Prostate gland (tissue), 2 donors: ENCODE measurements at places on chromosomes 5 and 9. TPM values are rescaled to one million over a fixed set of nuclear protein-coding genes. Genes with fewer than 3 reads are reported as not detected.
A peak's percentile ranks its signal among the peaks of the same experiment; 100 is the strongest.

- DNase-seq: no peak
Measured at GRCh38 chr5:179306191-179307012, 38.9 kb downstream of the ADAMTS2 start.

DNA sequence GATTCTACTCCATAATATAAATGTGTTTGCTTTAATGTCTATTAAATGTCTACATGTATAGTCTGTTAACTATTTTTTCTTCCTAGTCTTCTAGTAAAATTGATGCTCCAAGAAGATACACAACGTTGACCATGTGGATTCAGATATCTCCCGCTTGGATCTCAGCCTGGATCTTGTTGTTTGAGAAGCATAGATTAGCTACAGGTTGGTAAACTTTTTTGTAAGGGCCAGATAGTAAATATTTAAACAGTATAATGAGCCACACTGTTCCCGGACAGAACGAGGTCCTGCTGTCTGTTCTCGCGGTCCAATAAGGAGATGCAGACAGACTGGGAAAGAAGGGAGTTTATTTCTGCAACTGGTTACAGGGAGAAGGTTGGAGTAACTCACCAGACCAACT, 86.2 kb upstream of the IL12B start:
- peak; percentile 19 for DNase-seq

DNA sequence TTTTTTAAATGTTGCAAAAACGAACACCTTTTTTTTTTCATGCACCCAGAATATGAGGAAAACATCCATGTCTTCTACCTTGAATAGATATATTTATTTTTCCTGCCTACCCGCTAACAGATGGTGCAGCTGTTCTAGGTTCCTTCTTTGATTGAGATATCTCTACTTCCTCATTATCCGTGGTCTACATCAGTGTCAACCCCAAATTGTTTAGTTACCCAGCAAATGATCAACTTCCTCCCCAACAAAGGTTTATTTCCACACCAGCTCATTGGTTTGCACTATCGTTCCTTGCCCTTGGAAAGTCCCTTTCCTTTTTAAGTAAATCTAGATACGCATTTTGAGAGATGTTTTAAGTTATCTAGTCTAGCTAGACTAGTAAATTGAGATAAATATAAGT, 166.4 kb downstream of the PRR16 start:
- no peak for DNase-seq

The EXD3 gene
- total RNA-seq: 32.6 TPM

The MOB3B gene
- 17.8 TPM for total RNA-seq

The ACOT12 gene
- total RNA-seq: 1.0 TPM
